Suprapubic skin (tissue), 4 donors: ENCODE measurements at places on chromosomes 13 and 19.

DNA sequence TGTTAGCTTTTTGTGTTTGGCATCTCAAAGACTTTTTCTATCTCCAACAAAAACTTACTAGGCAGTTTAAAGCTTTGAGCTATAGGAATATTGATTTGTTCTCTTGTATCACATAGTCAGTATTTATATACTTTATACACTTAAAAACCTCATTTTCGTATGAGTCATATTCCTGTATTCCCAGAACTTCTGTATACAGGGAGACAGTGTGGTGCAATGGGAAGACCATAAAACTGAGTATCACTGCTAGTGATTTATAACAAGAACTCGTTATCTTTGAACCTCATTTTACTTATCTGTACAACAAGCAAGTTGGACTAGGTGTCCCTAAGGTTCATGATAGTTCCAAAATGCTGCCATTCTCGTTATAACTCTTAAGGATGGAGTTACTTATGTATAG, 6.3 kb downstream of the GPR180 start:
- DNase-seq = no peak

- DNase-seq = no peak
These were observed 375.4 kb downstream of the KCNRG start for GRCh38 chr13:50390503-50391248.

- DNase-seq = no peak
These were observed 632.1 kb downstream of the DIAPH3 start for GRCh38 chr13:59531571-59532091.

DNA sequence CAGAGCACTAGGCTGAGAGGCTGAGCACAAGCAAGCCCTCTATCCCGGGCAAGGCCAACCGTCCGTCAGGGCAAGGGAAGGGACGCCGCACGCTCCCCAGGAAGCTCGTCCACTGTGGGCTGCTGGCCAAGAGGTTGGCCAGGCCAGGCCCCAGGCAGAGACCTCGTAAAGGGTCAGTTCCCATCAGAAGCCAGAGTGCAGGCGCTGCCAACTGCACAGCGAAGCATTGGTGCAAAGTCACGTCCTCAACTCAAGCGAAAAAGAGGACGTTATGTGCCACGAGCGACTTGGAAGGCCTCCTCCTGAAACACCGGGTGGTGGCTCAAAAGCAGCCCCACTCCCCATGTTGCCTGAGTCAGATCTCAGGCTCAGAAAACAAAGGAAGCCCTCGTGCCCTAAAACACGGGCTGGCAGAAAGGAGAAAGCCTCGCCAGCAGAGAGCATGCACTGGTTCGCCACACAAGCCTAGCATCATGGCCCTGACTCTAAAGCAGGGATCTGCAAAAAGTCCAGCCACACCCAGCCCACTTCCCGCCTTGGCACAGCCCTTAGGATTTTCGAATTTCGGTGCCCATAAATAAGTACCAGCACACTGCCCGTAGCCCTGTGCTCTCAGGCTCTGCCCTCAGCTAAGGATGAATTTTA, 4.7 kb downstream of the AKAP8 start:
- no peak for DNase-seq

DNA sequence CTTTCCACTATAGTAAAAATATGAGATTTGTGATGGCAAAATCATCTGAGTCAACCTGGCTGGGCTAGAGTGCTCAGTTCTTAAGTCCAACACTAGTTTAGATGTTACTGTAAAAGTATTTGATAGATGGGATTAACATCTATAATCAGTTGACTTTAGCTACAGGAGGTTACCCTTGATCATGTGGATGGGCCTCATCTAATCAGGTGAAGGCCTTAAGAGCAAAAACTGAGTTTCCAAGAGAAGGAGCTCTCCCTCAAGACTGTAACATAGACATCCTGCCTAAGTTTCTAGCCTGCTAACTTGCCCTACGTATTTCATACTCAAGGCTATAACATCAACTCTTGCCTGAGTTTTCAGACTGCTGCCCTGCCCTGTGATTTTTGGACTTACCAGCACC, 132.8 kb downstream of the ENOX1 start:
- DNase-seq = no peak

DNA sequence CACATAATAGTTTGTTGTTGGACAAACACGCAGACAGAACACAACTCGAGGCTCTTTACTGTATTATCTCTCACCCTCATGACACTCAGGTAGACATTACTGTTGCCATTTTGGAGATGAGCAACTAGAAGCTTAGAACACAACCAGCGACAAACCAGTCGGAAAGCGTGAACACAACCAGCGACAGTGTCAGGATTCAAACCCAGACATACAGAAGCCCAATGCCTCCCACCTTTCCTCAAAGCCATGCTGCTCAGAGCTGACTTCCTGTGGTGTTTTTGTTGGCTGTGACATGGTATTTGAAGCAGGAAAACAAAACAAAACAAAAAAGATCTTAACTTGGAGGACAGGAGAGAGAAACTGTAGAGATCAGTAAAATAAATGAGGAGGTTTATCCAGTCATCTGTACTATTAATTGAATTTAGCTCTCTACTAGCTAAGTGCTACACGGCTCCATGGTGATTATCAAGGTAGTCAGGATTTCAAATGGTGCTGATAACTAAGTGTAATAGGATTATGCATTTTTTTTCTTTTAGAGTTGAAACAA, 92.1 kb downstream of the STARD13 start:
- DNase-seq = no peak

GRCh38 chr19:34985249-34986022, 14.7 kb upstream of the GRAMD1A start:
- no peak for DNase-seq

DNA sequence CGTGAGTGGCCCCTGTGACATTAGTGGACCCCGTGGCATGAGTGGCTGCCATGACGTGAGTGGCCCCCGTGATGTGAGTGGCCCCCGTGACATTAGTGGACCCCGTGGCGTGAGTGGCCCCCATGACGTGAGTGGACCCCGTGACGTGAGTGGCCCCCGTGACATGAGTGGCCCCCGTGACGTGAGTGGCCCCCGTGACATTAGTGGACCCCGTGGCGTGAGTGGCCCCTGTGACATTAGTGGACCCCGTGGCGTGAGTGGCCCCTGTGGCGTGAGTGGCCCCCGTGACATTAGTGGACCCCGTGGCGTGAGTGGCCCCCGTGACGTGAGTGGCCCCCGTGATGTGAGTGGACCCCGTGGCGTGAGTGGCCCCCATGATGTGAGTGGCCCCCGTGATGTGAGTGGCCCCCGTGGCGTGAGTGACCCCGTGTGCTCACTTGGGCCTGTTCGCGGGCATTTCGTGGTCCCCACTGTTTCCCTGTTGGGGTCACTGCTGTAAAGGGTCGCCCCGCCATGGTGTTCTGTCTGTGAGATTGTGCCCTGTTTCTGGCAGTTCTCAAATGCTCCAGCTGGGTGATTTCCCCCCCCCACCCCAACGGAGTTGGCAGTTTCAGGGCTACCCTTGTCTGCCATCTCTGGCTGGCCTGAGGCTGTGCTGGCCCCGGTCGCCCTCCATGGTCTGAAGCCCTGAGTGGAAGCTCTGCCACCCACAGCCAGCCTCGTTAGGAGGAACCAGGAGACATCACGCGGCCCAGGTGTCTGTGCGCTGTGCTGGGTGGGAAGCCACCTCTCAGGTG, 64.2 kb downstream of the MCF2L start:
- no peak for DNase-seq

- DNase-seq = no peak
These were observed 9.3 kb downstream of the GP6 start for GRCh38 chr19:55028757-55029156.

- DNase-seq = no peak
These were observed 9.5 kb downstream of the RUBCNL start for GRCh38 chr13:46377554-46377953.

- no peak for DNase-seq
These were observed 836.9 kb upstream of the PCDH9 start for GRCh38 chr13:68066879-68067513.

DNA sequence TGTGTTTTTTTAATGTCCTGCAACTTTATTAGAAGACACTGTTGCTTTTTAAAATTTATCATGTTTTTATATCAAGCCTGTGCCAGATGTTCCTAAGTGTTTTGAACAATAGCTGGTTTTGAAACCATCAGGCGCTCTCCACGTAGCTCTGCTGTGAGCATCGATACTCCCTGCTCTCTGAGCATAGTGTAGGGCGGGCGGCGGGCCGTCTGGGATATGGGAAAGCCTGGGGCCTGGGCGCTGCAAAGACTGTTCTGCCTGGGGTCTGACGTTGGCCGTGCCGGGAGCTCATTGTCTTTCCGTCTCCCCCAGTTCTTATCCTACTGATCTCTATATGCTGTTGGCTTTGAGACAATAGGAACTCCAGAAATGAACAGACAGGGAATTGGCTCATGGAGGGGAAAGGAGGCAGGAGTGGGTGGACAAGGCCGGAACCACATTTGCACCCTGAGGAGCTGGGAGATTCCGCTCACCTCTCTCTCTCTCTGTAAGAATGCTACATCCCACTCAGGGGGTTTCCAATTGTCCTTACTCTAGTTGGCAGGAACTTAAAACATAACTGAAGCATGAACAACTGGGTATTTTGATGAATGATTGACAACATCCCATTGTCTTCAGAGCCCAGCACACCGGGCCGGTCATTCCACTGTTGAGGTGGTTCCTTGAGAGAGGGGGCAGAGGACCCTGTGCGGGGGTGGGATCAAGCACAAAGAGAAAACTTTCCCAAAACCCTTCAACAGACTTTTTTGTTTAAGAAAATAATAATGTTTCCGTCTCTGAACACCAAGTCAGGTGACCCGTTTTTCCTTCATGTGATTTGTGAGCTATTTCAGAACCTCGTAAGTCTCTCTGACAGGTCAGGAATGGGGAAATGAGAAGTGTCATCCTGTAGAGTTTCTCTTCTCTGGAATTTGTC, 64.7 kb downstream of the COL4A2 start:
- DNase-seq = no peak

- no peak for DNase-seq
These were observed 459 bp downstream of the PCDH20 start for GRCh38 chr13:61415058-61415721.

GRCh38 chr13:112545856-112546255, 42.1 kb downstream of the TUBGCP3 start:
- no peak for DNase-seq

GRCh38 chr13:94263038-94263437, 216.4 kb downstream of the DCT start:
- no peak for DNase-seq

- no peak for DNase-seq
These were observed 5.5 kb upstream of the FSTL3 start for GRCh38 chr19:670609-671075.

DNA sequence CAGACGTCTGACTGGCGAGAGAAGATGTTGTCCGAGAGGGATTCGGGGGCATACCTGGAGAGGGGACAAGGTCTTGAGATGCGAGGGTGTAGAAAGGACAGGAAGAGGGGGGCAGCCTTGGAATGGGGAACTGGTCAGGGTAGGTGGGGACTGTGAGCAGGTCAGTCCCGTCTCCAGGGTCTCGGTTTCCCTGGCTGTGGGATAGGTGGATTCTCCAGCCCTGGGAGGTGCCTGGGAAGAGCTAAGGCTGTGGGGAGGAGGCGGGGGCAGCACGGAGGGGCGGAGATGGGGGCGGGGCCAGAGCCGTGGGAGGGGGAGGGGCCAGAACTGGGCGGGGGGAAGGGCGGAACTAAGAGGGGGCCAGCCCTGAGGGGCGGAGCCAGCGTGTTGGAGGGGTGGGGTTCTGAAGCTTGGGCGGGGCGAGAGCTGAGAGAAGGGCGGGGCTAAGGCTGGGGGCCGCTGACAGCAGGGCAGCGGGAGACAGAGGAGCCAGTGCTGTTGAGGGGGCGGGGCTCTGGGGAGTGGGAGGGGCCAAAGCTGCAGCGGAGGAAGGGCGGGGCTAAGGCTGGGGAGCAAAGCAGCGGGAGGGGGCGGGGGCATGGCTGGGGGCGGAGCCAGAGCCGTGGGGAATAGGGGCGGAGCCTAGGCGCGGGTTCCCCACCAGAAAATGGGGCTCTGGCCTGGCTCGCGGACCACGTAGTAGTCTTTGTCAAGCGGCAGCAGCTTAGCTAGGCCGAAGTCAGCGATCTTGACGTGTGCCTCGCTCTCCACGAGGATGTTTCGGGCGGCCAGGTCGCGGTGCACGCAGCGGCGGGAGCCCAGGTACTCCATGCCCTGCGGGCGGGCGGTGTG, 9.5 kb upstream of the INSL3 start:
- DNase-seq = no peak

- DNase-seq = no peak
These were observed 2.7 kb downstream of the VSTM2B start for GRCh38 chr19:29528350-29528945.

- no peak for DNase-seq
These were observed 249.1 kb downstream of the GPC5 start for GRCh38 chr13:91647361-91647990.

DNA sequence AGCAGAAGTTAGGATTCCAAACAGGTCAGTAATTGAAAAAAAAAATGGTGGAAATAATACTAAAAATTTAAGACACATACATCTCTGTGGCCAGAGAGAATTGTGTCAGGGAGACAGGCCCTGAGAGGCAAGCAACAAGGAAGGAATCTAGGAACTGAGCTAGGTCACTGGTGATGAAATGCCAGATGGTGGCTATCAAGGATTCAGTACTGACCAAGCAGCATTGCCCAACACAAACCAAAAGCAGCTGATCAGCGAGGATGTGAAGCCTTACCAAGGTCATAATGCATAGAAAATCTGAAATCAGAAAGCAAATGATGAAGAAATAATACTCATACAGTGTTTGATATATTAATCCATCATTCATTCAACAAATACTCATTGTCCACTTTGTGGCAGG, 905.0 kb downstream of the GPC5 start:
- no peak for DNase-seq

- no peak for DNase-seq
These were observed 9.0 kb upstream of the ATP11A start for GRCh38 chr13:112680741-112681360.
